ENCODE measurements at places on chromosomes 11 and 22. TPM values are rescaled to one million over a fixed set of nuclear protein-coding genes. Genes with fewer than 3 reads are reported as not detected.
A peak's percentile ranks its signal among the peaks of the same experiment; 100 is the strongest.

DNA sequence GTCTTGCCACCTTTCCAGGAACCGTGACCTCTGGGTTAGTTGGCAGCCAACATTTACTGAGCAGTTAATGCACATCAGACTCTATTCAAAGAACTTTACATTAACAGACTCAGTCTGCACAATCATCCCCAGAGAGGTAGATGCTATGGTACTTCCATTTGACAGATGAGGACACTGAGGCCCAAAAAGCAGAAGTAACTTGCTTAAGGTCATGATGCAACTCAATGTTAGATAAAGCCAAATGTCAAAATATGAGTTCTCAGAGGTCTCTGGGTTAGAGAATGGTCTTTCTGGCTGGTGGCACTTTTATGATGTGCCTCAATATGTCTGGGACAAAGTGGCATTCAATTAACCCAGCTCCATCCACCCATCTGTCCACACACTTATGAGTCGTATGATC lies 450.0 kb downstream of the MIAT start:
- no peak for DNase-seq

DNA sequence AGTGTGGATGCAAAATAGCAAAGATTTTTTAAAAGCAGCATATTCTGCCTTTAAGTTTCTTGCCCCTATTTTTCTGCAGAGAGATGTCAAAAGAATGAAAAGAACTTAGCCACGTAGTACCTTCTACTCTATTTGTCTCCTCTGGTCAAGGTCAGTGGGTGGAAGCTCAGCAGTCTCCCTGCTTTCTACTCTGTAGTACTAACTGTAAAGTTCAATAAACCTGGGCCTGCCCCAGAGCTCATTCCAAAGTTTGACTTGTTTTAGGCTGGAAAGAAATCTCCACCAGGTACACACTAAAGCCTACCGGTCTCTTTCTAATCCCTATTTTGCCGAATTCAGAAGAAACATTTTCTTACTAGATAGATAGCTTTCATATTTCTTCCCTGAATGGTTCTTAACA lies 247.9 kb upstream of the ARHGAP20 start:
- no peak for DNase-seq

GRCh38 chr11:73249853-73250783 lies 22.0 kb upstream of the P2RY6 start:
- no peak for DNase-seq

GRCh38 chr11:133714471-133715375 lies 130.6 kb downstream of the SPATA19 start:
- no peak for DNase-seq

- peak; percentile 28 for DNase-seq
Observed at GRCh38 chr11:121723246-121723741, 270.5 kb upstream of the SORL1-AS1 start.

DNA sequence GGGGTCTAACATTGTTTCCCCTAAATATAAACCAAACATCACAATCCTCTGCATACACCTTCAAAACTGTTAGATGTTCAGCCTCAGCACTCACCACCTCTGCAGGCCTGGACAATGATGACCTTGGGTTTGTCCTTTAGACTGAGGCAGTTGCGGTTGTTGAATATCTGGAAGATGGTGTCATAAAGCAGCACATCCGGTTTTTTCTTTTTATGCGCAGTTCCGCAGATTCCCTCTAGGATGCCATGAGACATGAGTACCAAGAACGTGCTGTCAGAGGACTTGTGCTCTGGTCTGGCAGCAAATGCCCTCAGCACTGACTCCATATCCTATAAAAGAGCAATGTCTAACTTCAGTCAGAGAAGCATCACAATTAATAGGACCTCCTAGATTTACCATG lies 22.8 kb downstream of the CASP5 start:
- no peak for DNase-seq

Gene MOV10L1
- polyA plus RNA-seq = 0.44 TPM

Gene BCO2
- 12.2 TPM for polyA plus RNA-seq

All from muscle of back (tissue), 13 donors.